T-helper 1 cell (primary cell): ENCODE measurements at places on chromosomes 7 and 10.

DNA sequence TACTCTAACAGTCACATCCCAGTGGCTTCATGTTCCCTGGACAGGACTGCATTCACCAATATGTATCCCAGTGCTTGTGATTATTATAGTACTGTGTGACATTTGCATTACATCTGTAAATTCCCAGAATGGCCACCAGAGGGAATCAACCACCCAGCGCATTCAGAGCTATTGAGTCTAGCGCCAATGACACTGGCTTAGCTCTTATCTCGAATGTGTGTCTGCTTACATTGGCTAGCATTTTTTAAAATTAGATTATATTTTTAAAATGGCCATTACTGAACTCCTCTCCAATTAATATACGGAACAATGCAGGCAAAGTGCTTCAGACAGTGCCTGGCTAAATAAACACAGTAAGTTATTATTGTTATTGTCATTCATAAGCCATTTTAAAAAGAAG is 36.3 kb downstream of the TRIL start:
- DNase-seq: no peak

DNA sequence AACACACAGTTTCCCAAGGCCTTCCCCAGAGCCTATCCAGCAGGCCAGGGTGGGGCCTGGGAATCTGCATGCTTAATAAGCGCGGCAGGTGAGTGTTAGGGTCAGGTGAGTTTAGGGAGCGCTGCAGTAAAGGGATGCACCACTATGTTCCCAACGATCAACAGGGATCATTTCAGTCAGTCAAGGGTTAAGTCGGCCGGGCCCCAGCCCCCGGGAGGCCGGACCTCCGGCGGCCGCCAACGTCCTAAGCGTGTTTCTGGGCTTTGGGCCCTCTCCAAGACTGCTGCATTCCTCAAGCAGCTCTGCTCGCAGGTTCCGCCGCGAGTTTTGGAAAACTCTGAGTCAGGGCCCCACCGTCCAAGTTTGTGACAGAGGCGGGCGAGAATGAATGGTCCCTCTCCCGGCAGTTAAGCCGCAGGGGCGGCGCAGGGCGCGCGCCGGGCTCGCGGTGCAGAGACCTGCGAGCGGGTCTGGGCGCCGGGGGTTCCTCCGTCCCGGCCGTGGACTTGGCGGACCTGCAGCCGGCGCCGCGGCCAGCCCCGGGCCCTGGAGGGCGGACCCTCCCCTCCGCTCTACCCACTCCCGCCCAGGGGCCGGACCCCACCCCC is 81.6 kb downstream of the ARHGAP22 start:
- DNase-seq: no peak

DNA sequence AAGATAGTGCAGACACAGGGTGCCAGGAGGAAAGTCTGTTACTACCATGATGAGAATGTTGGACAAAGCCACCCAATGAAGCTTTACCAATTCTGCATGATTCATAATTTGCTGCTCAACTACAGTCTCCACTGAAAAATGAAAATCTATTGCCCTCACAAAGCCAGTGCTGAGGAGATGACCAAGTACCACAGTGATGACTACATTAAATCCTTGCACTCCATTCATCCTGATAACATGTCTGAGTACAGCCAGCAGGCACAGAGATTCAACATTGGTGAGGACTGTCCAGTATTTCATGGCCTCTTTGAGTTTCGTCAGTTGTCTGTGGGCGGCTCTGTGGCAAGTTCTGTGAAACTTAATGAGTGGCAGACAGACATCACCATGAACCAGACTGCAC is 144.0 kb downstream of the PLCE1 start:
- DNase-seq: no peak

DNA sequence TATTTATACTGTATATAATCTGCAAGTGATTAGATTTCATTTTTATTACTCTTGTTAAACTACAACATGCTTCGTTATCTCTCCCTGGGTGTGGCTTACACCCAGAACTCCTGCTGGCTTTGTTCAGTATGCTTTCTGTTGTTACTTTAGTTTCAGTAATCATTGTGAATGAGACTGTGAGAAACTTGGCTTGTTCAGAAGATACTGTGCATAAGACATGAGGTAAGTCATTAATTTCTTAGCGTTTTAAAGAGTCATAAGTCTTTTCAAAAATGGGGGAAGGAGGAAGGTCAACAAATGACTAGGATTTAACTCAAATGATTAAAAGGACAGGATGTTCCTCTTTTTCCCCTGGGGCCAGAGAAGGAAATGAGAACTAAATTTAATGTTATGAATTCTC is 11.6 kb upstream of the ADD3 start:
- DNase-seq: no peak

DNA sequence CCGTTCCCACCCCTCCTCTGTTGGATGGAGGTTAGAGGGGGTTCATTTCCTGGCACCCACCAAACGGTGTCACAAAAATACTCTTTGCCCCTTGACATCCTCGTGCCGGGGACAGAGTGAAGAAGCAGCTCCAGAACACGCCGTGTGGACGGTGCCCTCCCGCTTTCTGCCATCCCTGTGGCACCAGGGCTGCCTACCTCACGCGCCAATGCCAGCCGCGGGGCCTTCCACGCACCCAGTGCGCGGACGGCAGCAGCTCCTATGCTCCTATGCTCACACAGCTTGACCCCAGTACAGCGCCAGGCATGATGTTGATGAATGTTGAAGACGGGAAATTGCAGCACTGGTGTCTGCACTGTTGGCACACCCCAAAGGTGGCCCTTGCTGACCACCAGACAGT is 507.2 kb upstream of the FOXK1 start:
- no peak for DNase-seq
